Stimulated activated CD4-positive, alpha-beta T cell treated with anti-CD3 and anti-CD28 coated beads, Interleukin-15, amount 100 ng/mL, for 48 hours (primary cell): ENCODE measurements at places on chromosomes 6 and 20.

- DNase-seq: no peak
Observed at GRCh38 chr6:108677894-108678293, 117.2 kb downstream of the FOXO3 start.

GRCh38 chr6:320351-321157, 28.3 kb downstream of the DUSP22 start:
- DNase-seq: no peak

- DNase-seq: no peak
Observed at GRCh38 chr20:41063442-41063841, 34.8 kb downstream of the TOP1 start.

GRCh38 chr6:116648156-116648555, 20.4 kb downstream of the ZUP1 start:
- DNase-seq: no peak

- DNase-seq: no peak
Observed at GRCh38 chr6:32092760-32093497, 16.2 kb downstream of the TNXB start.

DNA sequence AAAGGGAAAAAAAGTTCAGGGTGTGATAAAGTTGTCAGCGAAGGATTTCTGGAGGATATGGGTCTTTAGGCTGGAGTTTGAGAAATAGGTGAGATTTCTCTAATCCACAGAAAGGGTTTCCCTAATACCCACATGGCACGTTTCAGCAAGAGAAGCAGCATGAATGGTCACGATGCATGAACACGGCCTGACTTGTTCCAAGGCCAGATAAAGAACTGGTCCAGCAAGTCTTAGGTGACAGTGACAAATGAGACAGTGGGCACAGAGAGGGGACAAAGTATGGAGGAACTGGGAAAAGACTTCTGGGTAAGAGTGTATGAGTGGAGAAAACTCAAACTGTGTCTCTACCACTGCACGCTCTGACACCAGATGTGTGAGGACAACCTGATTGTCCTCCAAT, 262.0 kb upstream of the FOXQ1 start:
- no peak for DNase-seq

DNA sequence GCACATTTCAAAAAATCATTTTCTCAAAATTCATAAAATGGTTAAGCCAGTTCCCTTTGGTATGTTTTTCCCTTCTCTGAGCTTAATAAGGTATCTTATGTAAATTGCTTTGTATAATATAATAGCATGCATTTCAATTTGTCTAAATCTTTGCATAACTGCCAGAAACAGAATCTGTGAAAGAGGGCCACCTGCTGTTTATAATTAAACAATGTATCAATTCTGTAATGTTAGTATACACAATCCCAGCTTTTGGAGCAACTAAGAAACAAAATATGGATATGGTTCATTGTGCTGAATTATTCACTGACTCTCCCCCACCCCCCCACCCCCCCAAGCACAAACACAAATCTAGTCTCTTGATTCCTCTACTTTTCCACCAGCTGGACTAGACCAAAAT, 54.8 kb downstream of the GPX5 start:
- no peak for DNase-seq

DNA sequence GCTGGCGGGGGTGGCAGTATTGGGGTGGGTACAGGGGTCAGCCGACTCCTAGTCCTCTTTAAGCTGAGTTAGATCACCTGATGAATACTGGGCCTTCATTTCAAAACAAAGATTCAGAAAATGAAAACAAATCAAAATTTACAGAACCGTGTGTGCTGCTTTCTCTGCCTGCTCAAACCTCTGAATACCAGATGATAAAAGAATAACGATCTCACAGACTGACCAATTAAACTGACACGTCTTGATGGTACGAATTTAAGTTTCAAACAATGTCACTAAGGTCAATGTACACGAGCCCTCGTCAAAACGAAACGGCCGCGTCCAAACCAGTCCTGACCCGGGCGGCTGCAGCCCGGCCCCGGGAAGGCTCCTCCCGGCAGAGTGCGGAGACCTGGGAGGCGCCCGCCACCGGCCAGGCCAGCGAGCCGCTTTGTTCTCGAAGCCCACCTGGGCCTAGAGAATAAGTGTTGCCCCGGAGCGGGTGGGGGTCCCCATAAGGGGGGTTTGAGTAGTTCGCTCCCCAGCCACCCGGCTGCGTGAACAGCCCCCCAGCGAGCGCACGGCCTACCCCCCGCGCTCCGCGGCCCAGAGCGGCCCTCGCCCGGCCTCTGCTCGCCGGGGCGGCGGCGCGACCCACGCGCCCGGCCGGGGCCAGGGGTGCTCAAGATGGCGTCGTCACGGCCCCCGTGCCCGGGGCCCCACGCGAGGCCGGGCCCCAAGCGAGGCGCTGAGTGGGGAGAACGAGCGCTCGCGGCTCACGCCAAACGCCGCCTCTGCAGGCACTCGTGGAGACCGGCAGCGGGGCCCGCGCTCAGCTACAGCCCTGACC, 728 bp downstream of the PSMA7 start:
- no peak for DNase-seq
